ENCODE measurements at places on chromosomes 1 and 21. TPM values are rescaled to one million over a fixed set of nuclear protein-coding genes. Genes with fewer than 3 reads are reported as not detected.

GRCh38 chr1:182565537-182565936 lies 23.5 kb downstream of the RNASEL start:
- H3K27ac ChIP-seq: no peak overlapping the region
- H3K4me3 ChIP-seq: no peak overlapping the region
- H3K27me3 ChIP-seq: peaks cover 3% of the 10 kb centered on the region
- no peaks in the 10 kb centered on the region for H3K36me3 ChIP-seq

GRCh38 chr1:234771642-234772344 lies 161.8 kb upstream of the IRF2BP2 start:
- H3K27ac ChIP-seq: peak overlapping the region; percentile 84
- no peaks in the 10 kb centered on the region for H3K36me3 ChIP-seq
- no peak overlapping the region for H3K4me3 ChIP-seq
- H3K27me3 ChIP-seq: no peaks in the 10 kb centered on the region
- DNase-seq: no peak
- H3K4me1 ChIP-seq: peaks cover 27% of the 10 kb centered on the region

DNA sequence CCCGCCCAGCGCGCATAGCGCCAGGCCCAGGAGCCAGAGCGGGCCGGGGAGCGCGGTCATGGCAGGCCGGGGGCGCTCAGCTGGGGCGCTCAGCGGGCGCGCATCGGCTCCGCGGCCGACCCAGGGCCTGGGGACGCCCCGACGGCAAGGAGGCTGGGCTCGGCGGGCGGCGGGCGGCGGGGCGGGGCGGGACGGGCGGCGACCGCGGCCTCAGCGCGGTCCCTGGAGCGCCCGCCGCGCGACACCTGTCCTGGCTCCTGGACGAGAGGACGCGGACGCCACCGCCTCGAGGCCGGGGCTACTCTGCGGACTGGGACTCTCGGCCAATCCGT lies 273 bp downstream of the BMP8B start:
- no peak for DNase-seq

GRCh38 chr21:27301220-27301619 lies 334.3 kb upstream of the ADAMTS5 start:
- DNase-seq: no peak
- H3K27me3 ChIP-seq: no peaks in the 10 kb centered on the region
- no peaks in the 10 kb centered on the region for H3K36me3 ChIP-seq
- no peak overlapping the region for H3K27ac ChIP-seq

DNA sequence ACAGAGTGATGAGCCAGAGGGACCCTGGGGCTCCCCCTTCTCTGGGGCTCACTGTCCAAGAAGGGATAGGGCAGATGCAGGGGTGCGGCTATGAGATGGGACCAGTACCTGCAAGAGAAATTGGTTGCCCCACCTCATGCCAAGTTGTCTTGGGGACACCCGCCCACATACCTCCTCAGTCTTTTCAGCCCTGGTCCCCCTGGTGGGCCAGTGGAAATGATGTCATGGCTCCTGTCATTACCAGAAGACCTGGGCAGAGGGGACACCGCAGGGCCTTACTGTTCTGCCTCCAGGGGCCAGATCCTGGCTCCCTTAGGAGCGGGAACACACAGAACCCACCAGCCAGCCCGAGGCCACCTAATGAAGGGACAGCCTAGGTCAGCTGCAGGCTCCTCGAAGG lies 63.2 kb downstream of the CDK18 start:
- H3K4me1 ChIP-seq: peaks cover 27% of the 10 kb centered on the region
- no peak overlapping the region for H3K4me3 ChIP-seq
- H3K27ac ChIP-seq: no peak overlapping the region

GRCh38 chr1:219958875-219959417 lies 30.6 kb upstream of the SLC30A10 start:
- DNase-seq: no peak
- peaks cover 11% of the 10 kb centered on the region for H3K4me1 ChIP-seq
- no peaks in the 10 kb centered on the region for H3K36me3 ChIP-seq
- no peak overlapping the region for H3K4me3 ChIP-seq
- no peaks in the 10 kb centered on the region for H3K27me3 ChIP-seq

GRCh38 chr1:227068883-227069282 lies 128.8 kb downstream of the COQ8A start:
- no peak overlapping the region for H3K27ac ChIP-seq
- DNase-seq: no peak
- no peaks in the 10 kb centered on the region for H3K27me3 ChIP-seq
- H3K36me3 ChIP-seq: peaks cover 2% of the 10 kb centered on the region

DNA sequence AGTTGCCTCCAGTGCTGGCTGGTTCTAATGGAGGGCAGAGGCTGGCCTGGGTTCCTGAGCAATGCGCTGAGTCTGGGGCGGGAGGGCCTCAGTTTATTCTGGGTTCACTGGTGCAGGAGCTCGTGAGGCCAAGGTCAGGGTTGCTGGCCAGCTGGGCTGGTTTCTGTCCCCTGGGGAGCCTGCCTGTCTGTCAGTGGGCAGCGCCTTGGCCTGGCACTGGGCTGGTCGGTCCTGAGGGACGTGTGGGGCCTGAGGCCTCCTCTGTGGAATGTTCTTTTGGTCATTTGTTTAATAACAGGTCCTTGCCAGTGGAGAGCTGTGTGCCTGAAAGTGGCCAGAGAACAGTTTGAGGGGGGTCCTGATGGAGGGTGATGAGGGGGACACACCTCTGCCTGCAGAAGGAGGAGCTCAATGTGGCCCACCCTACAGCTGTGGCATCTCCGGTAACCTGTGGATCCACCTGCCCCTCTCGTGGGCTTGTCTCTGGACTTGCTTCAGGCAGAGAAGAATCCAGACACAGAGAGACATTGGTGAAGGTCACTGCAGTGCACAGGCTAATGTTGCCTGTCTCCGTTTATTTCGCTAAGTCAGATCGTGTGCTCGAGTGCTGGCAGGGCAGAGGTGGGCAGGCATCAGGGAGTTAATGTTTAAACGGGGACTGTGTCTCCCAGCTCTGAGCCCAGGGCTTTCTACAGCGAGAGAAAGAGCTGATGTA lies 34.6 kb downstream of the COQ8A start:
- no peaks in the 10 kb centered on the region for H3K27me3 ChIP-seq
- no peak for DNase-seq
- peak overlapping the region; percentile 74 for H3K27ac ChIP-seq

OR2M4 gene
- not detected for total RNA-seq

CAMK1G gene
- 2.7 TPM for total RNA-seq

ZFP69B gene
- 10.5 TPM for total RNA-seq

ATF3 gene
- total RNA-seq: 14.6 TPM

MCOLN3 gene
- 23.7 TPM for total RNA-seq

P3H1 gene
- total RNA-seq: 68.6 TPM

NGF gene
- 2.2 TPM for total RNA-seq
